Activated effector memory CD4-positive, alpha-beta T cell treated with Interleukin-2 at 50 U/mL for 16 hours (primary cell): ENCODE measurements at places on chromosomes 12 and 14.

DNA sequence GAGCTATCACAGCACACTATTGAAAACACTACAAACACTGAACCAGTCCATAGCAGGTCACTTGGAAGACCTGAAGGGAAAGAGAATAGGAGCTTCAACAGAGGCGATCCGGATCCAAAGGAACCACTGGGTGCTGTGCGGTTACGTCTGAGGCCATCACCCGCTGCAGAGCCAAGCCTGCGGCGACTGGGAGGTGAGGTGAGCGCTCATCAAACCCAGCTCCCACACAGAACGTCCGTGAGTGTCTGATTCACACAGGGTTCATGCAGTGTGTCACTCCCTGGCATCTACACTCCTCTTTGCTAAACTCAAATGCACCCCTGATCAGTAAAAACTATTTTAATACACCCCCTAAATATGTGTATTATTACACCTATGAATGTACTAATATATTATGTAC is 64.1 kb downstream of the TMEM132D start:
- DNase-seq: no peak

GRCh38 chr14:21001218-21001617 is 2.1 kb downstream of the SLC39A2 start:
- no peak for DNase-seq

DNA sequence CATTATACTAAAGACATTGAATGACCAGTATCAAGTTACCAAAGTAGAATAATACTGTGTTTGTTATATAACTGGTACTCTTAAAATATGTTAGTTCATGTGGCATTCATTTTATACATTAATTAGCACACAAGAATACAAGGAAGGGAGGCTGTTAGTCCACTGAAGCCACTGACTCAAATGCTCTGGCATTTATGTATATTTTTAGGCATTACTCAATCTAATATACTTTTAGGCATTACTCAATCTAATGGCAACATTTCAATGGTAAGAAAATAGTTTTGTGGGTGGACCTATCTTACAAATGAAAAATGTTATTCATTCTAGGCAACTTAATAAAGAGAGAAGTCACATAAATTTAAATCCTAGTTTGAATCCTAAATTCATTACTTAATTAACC is 874.4 kb upstream of the USP15 start:
- DNase-seq: no peak

DNA sequence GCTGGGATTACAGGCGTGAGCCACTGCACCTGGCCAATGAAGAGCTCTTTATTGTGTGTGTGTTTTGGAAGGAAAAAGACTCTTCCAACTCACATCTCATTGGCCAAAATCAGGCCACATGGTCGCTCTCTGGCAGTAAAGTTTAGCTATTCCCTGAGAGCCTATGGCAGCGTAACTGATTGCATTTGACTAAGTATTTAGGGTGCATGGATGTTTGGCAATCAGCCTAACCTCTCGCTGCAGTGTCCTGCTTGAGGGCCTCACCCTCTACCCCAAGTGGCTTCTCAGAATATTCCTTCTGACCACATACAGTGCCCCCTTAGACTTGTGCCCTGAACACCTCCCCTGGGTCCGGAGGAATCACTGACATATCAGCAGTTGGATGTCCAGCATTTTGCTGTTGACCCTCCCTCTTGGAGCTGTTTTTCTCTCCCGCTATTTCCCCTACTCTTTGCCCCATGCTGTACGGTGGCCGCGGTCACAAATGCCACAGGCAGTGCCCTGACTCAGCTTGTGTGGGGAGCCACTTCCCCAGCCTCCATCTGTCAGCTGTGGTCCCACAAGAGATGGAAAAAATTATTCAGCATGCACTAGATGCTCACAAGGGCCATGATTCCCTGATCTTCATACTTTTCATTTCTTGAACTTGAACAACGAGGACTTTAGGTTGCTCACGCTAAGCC is 9.5 kb downstream of the PHETA1 start:
- no peak for DNase-seq

DNA sequence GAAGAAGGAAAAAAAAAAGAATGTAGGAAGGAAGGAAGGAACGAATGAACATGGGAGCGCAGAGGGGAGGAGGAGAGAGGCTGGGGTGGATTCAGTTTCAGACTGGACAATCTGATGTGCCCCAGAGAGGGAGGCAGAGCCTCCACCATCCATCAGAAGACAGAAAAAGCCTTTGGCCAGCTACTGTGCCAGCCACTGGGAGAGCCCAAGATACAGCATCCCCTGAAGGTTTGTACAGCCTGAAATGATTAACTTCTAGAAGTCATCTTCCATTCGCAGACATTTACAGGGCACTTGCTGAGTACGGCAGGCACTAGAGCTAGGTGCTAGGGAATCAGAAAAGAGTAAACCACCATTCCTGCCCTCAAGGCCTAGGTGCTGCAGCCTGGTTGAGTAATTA is 9.0 kb downstream of the PLEKHG6 start:
- no peak for DNase-seq
